ENCODE measurements at places on chromosomes 1 and 21.

DNA sequence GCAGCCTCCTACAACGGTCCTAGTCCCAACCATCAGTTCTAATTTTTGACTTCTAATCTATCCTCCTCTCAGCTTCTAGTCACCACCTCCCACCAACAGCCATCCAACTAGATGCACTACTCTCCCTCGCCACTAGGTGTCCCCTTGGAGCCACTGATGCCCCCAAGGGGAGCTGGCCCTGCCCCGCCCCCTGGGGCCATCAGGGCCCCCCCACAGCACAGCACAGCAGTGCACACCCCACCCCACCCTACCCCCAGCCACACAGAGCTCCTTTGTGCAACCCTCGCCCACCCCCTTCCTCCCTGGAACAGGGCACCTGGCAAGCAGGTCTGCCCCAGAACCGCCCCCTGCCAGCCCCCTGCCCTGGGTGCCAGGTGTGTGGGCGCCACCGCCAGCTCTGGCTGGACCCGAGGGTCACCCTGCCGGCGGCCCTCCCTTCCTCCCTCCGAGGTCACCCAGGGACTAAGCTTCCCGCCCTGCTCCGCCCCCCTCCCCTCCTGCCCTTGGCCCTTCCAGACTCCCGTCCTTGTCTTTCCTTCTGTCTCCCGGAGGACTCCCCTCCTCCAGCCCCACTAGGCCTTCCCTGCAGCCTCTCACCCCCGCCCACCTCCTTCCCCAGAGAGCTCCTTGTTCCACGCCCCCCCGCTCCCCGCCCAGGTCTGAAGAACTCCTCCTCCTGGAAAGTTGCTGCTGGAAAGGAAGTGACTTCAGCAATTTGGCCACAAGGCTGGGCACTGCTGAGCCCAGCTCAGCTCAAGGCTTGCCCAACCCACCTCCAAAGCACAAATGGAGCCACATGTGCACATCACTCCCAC, 47.0 kb downstream of the AHDC1 start:
- DNase-seq: peak; percentile 92

DNA sequence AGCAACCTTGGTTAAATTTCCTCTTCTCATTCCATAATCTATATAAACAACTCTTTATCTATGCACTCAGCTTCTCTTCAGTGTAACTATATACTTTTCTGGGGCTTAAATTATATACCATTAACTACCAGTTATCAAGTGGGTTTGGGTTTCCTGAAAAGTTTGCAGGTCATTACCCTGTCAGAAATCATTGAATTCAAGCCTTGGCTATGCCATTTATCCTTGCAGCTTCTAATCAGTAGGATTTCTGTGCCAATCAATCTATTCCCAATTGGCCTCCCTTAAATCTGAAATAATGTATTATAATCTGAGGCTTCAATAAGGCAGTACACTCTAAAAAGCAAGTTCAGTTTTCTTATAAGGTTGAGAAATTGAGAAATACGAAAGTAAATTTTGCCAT, 466.5 kb downstream of the NCAM2 start:
- no peak for DNase-seq

DNA sequence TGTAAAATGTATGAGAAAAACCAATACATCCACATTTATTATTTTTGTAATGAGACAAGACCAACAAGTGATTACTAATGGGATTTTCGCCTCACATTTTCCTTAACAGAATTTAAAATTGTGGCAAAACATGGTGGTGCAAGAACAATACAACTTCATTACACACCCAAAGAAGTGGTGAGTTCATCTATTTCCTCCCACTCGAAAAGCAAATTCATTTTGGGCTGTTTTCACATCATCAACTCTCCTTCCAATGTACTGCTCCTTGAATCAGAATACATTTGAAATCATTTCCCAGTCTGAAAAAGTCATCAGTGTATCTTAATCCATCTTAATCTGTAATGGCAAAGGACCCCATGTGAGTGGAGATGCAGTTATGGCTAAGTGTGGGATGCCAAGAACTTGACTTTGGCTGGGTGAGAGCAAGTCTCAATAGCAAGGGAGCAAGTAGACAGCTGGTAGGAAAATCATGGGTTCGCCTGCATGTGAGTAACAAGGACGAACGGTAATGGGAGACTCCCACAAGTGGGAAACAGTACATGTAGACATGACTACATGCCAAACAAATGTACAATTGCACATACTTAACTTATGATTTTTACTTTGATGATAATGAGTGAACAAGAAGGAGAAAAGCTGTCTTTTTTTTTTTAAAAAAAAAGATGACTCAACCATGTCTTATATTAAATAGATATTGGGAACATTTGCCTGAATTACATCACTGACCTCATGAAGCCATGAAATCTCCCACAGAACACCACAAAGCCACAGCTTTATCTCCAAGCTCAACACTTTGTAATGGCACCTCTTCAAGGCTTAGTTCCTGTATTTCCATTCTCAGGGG, 46.0 kb downstream of the RUNX1 start:
- DNase-seq: peak; percentile 75

DNA sequence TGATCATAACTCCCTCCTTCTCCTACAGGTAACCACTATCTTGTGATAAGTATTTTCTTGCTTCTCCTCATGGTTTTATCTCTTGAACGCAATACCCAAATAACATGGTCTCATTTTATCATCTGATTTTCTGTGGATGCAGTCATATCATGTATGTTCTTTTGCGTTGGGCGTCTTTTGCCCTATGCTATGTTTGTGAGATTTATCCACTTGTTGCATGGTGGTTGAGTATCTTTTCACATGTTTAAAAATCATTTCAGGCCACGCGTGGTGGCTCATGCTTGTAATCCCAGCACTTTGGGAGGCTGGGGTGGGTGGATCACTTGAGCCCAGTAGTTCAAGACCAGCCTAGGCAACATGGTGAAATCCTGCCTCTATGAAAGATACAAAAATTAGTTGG, 15.6 kb downstream of the PADI3 start:
- no peak for DNase-seq

DNA sequence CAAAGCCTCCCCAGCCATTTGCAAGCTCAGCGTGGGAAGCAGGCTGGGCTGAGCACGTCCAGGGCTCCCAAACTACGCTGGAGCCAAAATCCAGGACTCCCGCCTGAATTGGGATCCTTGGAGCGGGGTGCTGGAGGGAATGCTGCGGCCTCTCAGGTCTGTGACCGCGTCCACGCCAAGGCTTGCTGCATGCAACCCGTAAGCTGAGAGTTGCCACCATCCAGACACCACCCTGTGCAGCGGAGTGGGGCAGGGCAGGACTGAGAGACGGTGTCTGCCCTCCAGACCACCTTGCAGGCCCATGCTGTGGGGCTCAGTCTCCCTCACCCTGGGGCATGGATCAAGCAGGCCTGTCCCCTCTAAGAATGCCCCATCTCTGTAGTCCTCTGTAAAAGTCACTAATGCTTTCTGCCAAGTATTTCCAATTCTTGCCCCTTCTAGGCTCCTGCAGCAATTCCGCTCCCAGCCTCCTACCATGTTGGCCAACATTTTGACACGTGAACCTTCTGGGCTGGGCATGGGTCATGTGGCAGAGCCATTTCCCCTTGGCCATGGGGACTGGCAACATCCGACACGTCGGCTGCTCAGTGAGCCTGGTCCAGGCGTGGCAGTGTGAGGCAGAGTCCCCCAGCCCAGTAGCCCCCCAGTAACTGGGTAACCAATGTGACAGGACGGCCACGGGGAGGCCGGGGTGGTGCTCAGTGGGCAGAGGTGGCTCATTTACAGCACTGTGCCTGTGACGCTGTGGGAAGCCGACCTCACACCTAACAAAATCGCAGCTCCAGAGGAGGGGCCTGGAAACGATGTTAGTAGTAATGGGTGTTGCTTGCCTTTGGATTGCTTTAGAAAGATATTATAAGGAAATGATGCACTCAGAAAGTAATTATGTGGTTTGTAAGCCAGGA, 57.9 kb upstream of the PDE9A start:
- no peak for DNase-seq

- no peak for DNase-seq
Observed at GRCh38 chr1:94250341-94250740, 13.0 kb upstream of the ARHGAP29 start.

Measured in RPMI7951 (cell line).